GDM1 (cell line): ENCODE measurements at places on chromosomes 6 and 20.

- DNase-seq: no peak
These were observed 48.4 kb downstream of the MTFR2 start for GRCh38 chr6:136201732-136202131.

DNA sequence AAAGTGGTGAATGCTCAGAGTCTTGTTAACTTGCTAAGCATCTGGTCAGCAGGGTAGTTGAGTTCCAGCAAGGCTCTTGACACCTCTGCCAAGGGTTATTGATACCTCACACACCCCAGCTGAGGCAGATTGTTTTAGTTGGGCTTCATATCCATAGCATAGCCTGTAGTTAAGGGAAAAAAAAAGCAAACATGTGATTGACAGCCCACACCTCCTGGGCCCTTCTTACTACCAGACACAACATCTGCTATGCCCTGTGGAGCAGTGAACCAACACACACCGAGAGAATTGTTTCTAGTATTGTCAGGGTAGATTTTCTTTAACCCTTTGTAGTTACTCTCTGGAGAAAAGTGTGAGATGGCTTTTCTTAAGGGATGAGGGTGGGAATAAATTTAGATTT, 697.0 kb upstream of the POU3F2 start:
- DNase-seq: no peak

DNA sequence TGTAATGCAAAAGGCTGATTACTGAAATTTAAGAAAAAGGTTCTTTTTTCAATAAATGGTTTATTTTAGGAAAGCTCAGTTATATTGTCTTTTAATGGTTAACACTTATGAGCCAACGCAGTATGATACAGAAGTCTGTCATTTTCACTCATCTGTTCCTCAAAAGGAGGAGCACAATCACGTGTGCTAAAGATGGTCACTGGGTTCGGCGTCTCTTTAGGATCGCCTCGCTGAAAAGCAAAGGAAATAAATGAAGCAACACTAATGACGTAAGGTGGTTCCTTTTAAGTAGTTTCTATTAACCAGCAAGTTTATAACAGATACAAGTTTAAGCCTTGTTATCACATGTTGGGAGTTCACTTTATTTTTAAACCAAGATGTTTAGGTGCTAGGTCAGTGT, 125.7 kb downstream of the MAP3K4 start:
- no peak for DNase-seq

DNA sequence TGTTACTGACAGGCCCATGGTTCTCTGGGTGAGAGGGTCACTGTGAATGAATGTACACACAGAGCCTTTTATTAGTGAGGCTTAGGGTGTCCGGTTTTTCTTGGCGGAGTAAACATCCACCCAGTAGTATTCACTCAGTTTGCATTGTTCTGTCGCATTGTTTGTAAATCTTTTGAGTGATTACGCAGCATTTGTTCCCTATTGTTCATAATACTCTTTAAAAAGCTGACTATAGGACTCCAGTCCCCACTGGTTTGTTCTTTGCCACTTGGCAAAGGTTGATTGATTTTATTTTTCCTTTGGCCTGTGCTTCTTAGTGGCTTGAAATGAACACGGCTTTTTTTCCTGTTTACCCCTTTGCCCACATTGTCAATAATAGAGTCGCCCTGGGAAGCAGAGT, 130.1 kb upstream of the ESR1 start:
- DNase-seq: no peak

GRCh38 chr20:57987659-57988058, 240.8 kb downstream of the ANKRD60 start:
- no peak for DNase-seq

- peak; percentile 68 for DNase-seq
These were observed 859 bp downstream of the C20orf202 start for GRCh38 chr20:1204113-1204512.

DNA sequence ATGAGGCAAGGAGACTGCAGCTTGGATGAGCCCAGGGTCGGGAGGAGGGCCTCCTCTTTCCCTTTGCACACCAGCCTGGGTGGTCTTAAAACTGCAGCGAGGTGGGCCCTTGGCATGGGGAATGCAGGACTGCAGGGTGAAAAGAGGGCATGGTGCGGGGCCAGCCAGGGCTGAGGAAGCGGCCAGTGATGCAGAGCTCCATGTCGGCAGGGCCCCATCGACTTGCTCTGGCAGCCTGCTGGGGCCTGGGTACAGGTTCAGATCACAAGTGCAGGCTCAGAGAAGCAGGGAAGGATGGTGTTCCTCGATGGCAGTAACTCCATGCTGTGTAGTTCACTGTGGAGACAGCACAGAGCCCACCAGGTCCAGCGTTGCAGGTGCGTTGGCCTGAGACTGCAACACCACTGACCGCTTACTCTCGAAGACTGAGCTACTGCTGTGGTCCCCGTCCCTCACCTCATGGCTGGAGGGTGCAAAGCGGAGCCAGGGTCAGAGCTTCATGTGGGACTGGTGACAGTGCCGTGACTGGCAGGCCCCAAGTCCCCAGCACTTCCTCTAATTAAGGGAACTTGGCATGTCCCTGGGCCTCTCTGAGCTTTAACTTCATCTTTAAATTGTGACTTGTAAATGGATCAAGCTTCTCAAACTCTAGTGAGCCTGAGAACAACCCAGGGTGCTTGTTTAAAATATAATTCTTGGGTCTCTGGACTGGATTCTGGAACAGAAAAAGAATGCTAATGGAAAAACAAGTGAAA, 223.2 kb downstream of the SYNDIG1 start:
- peak; percentile 24 for DNase-seq

DNA sequence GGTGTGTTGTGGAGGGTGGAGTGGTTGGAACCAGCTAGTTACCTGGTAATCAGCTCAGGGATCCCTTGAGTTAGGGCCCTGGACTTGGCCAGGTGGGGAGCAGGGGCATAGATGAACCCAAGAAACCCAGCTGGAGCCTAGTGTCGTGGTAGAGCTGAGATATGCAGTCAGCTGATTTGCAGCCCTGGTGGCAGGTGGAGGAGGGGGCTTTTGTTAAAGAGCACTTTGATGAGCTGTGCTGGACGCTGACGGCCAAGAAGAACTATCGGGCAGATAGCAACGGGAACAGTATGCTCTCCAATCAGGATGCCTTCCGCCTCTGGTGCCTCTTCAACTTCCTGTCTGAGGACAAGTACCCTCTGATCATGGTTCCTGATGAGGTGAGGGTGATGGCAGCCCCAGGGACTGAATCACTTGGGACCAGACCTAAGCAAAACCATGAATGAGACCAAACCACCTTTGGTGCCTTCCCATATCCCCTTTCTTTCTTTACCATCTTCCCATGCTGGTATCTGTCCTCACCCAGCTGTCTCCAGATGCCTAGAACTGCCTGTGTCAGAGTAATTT, 12.7 kb downstream of the DEF6 start:
- DNase-seq: no peak

DNA sequence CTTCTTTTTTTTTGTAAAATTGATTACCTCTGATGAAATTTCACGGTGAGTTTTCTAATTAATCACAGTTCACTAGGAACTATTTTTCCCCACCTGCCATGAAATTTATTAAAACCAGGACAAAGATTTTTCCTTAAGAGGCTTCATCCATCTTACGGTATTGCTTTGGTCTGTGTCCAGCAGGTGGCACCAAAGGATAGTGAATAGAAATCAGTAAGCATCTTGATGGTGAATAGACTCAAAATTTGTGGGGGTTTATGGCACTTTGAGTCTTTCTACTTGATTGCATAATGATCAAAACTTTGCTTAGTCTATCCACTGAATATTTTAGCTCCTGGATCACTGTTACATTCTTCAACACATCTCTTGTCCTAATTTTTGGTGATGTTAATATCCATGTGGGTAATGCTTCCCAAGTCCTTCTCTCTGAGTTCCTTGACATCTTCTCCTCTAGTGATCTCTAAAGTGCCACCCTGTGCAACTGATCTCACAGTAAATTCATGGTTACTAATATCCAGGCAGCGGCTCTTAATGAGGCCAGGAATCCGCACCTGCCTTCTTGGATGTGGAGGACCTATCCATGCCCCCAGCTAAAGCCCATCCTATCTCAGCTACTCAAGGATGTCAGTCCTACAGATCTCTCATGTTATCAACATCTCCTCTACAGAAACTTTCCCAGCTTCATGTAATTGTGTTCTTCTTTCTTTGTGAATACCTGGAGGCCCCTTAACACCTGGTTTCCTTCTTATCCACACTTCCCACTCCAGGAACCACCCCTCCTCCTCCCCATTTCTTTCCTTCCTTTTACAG, 54.5 kb downstream of the STMND1 start:
- peak; percentile 3 for DNase-seq

GRCh38 chr6:80547827-80548226, 441.4 kb downstream of the BCKDHB start:
- no peak for DNase-seq

DNA sequence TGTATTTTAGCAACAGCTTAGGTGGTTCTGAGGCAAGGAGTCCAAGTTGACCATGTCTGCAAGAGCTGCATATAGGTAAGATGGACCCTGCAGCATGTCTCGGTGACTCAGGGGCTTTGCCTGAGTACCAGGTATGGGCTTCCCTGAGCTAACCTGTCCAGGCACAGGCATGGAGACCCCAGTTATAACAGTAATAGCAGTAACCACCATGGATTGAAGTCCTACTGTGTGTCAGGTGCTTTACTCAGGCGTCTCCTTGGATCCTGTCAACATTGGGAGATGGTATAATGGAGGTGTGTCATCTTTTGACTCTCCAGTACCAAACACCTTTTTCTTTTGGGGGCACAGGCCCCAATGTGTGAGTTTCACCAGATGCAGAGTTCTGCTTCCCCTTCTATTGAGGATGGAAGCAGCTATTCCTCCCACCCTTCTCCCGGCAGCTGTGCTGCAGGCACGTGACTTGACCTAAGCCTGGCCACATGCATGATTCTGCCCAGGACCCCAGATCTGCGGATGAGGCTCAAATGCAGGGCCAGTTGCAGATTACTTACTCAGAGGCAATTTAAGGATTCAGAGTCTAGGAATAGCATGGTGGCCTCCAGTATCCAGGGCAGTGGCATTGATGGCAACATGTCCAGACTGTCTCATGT, 13.8 kb downstream of the TREM1 start:
- no peak for DNase-seq

- DNase-seq: no peak
These were observed 122.8 kb upstream of the DST start for GRCh38 chr6:56765494-56765893.

- peak; percentile 12 for DNase-seq
These were observed 174.0 kb upstream of the AFDN start for GRCh38 chr6:167652701-167653095.

GRCh38 chr20:61640131-61640870, 388.2 kb downstream of the CDH4 start:
- DNase-seq: no peak

GRCh38 chr6:15089569-15090144, 156.2 kb upstream of the JARID2 start:
- no peak for DNase-seq

DNA sequence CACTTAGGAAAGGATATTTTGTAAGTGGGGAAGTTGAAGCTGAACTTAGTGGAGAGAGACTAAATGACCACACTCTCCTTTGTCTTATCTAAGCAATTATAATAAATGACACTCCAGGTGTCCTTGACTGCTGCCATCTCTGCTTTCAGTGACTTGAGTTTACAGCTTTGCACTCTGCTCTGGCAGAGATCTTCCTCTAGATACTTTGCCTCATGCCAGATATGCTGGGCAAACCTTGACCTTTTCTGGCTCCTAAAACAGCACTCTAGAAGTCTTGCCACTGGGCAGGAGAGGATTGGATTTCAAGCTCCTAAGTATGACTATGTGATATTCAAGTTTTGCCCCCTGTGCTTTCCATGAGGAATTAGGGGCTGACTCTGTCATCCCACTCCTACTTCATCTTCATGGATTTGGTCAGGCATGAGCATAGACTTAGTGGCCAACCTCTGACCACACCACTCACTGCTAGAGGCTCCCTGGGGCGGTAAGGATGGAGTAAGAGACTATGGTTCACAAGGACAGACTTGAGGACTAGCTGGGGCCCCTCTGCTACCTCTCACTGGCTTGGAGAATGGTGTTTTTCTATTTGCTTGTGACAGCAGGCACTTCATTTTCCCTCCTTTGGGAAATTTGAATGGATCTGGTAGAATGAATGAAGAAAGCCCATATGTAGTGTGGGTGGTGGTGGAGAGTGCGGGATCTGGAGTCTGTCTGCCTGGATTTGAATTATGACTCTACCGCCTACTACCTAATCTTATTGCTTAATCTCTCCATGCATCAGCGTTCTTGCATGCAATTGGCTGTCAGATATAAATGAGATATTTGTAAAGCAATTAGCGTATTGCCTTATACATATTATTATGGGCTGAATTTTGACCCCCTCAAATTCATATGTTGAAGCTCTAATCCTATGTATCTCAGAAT, 191.4 kb downstream of the REV3L start:
- no peak for DNase-seq

GRCh38 chr6:10230531-10230930, 184.3 kb downstream of the TFAP2A start:
- no peak for DNase-seq

GRCh38 chr20:47368301-47368700, 11.8 kb upstream of the ZMYND8 start:
- DNase-seq: no peak

DNA sequence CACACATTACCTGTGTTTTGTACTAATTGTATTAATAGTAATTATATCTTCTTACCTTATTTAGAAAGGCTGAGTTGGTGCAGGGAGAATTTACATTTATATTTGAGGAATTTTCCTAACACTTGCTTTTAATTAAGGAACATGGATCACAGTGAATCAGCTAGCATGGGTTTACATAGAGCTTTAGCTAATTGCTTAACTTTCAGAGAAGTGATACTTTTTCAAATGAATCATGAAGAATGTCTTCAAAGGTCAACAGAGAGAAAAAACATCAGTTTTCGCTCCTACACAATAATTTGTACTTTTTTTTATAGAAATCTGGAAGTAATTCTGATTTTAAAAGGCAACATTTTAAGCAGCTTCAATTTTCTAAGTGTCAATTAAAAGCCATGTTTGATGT, 195.0 kb upstream of the HEY2 start:
- no peak for DNase-seq

DNA sequence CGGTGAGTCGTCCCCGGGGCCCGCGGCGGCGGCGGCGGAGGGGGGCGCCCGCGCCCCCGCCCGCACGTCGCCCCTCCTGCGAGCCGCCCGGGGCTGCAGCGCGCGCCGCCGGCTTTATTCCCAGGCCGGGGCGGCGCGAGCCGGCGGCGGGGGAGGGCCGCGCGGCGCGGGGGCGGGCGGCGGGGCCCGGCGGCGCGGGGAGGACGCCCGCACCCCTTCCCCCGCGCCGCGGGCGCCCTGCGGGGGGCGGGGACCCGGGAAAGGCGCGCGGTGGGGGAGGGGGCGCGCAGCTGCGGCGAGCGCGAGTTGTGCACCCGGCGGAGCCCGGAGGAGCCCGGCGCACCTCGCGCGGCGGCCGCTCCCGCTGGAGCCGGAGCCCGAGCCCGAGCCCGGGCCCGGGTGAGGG, 646 bp downstream of the HMGA1 start:
- DNase-seq: no peak

GRCh38 chr6:144710207-144710606, 425.1 kb downstream of the UTRN start:
- DNase-seq: no peak
